Activated T-cell treated with anti-CD3 and anti-CD28 coated beads for 4 hours (primary cell): ENCODE measurements at places on chromosomes 16 and 17.

- no peak for DNase-seq
These were observed at the start of gene TMEM204 for GRCh38 chr16:1533443-1533951. TSS of gene TMEM204 (plus strand) at chr16:1533666. CDS start at chr16:1534276, 610 bp downstream.

DNA sequence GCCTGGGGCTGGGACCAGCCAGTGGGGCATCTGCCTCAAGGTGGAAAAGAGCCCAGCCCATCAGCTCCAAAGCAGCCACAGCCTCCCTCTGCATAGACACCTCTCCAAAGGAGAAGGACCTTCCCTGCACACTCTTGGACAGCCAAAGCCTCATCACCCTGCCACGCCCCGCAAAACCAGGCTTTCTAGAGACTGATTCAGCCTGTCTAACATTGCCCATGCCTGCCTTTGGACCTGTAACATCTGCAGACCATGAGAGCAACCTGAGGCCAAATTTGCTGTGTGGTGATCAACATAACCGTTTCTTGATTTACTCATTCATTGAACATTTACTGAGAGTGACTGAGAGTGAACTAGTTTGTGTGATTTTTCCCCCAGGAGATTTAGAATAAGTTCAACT, 219.7 kb upstream of the HSBP1 start:
- no peak for DNase-seq

DNA sequence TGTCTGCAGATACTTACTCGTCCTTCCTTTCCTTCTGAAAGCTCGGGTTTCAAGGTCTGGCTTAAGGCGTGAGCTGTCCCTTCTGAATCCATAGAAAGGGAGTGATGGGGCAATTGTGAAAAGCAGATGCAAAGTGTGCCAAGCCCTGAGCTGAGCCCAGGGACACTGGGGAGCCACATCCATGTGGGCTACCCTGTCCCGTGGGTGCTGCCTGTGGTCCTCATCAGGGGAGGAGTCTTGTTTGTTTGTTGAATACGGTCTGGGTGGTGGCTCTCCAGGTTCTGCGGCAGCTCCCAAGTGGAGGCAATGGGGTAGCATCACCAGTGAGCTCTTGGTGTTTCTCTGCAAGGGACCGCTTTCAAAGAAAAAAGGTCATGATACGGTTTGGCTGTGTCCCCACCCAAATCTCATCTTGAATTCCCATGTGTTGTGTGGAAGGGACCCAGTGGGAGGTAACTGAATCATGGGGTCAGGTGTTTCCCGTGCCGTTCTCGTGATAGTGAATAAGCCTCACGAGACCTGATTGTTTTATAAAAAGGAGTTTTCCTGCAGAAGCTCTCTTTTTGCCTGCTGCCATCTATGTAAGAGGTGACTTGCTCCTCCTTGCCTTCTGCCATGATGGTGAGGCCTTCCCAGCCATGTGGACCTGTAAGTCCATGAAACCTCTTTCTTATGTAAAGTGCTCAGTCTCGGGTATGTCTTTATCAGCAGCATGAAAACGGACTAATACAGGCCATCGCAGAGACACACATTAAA, 1.0 kb upstream of the ALG1 start:
- DNase-seq, result no peak

GRCh38 chr16:79845734-79846135, 245.2 kb upstream of the MAF start:
- no peak for DNase-seq

DNA sequence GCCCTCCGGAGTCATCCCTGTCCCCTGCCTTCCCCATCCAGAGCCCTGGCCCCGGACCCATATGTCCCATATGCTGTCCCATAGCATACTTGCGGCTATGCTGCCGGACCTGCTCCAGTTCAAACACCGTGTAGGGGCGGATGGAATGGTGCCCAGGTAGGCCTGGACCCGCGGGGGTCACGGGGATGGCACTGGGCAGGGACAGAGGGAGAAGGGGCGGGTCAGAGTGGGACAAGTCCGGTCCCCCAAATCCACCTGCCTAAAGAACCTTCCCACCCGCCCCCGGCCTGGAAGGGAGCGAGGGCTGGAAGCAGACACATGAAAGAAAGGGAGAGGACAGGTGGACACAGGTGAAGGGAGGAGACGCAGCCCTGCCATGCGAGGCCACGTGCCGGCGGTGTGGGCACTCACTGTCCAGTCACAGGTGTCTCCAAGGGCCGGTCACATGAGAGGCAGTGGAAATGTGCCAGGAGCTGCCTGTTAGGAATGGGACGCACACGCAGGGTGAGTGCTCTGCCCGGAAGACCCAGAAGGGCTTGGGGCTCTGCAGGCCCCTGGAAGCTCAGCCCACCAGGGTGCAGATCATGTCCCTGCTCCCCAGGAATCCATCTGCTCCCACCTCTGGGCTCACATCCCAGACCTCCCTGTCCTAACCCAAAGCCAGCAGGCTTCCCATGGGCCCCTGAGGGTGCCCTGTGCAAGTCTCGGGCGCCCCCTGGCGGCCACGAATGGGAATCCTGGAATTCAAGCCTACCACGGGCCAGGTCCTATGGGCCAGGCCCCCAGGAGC, 14.0 kb downstream of the UBALD2 start:
- peak; percentile 86 for DNase-seq

GRCh38 chr17:40243761-40244160, 24.7 kb downstream of the WIPF2 start:
- no peak for DNase-seq

- DNase-seq, result no peak
These were observed 7.5 kb upstream of the ALKBH5 start for GRCh38 chr17:18176176-18176575.
